ENCODE measurements at places on chromosomes 13 and 19.
A peak's percentile ranks its signal among the peaks of the same experiment; 100 is the strongest.

DNA sequence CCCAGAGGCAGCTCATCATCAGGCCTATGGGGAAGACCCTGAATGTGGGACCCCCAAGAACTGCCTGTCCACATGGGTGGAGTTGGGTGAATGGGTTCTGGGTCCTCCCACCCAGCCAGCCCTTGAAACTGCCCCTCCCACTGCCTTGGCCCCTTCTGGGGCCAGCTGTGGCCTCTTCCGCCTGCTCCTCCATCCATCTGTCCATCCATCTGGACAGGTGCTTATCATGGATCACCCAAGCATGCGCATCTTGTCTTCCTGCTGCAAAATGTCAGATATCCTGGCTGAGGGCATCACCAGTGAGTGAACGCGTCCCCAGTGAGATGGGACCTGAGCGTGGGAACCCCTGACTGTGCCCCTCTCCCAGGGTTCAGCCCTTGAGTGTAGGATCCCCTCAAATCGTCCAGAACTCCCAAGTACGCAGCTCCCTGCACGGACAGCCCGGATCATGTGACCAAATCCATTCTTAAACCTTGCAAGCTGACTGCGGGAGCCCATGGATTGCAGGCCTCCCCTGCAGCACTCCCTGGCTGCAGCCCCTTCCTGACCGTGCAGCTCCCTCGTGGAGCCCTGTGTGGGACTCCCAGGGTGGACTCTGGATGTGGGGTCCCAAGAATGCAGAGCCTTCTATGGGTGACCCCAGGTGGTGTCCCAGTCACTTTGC lies 2.0 kb downstream of the STXBP2 start:
- no peak for DNase-seq

DNA sequence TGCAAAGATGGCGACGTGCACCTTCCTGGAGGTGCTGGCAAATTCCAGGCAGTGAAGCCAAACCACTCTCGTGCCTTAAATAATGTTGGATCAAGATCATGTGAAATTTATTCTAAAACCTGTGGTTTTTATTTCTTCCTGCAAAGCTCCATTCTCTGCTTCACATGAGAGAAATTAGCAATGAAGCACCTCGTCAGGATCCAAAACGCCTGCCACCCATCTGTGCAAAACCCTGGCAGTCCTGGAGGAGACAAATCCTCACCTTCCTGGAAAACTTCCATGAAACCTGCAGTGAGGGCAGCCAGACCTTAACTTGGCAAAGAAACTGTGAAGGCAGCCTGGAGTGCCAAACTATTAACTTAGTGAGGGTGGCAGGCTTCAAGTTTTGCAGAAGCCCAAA lies 47.6 kb downstream of the CHST8 start:
- DNase-seq: no peak

GRCh38 chr13:74132776-74133656 lies 1.2 kb downstream of the KLF12 start:
- DNase-seq: peak; percentile 43

- peak; percentile 56 for DNase-seq
Observed at GRCh38 chr19:6828698-6829633, 56.5 kb downstream of the VAV1 start.

DNA sequence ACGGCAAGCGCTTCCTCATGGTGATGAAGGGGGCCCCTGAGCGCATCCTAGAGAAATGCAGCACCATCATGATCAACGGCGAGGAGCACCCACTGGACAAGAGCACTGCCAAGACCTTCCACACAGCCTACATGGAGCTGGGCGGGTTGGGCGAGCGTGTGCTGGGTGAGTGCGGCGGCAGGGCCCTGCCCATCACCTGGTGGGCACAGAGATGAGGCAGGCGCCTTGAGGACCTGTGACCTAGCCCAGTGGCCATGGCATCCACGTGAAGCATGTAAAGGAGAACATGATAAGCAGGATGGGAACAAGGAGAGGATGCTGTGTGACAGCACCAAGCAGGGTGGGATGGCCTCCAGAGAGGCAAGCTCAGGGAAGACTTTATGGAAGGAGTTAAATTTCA lies 18.5 kb downstream of the ATP12A start:
- no peak for DNase-seq

DNA sequence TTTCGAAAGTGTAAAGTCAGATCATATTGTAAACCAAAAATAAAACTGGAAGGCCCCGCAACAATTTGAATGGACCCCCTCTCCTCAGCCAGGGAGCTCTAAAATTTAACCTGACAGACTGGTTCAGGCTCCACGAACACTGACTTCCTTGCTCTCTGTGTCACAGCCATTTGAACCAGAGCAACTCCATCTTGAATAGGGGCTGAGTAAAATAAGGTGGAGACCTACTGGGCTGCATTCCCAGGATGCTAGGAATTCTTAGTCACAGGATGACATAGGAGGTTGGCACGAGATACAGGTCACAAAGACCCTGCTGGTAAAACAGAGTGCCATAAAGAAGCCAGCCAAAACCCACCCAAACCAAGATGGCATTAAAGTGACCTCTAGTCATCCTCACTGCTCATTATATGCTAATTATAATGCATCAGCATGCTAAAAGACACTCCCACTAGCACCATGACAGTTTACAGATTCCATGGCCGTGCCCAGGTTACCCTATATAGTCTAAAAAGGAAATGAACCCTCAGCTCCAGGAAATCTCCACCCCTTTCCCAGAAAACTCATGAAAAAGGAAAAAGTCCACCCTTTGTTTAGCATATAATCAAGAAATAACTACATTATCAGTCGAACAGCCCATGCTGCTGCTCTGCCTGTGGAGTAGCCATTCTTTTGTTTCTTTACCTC lies 43.1 kb downstream of the RFXAP start:
- DNase-seq: no peak

GRCh38 chr19:9700229-9700981 lies 25.5 kb upstream of the ZNF562 start:
- DNase-seq: no peak

DNA sequence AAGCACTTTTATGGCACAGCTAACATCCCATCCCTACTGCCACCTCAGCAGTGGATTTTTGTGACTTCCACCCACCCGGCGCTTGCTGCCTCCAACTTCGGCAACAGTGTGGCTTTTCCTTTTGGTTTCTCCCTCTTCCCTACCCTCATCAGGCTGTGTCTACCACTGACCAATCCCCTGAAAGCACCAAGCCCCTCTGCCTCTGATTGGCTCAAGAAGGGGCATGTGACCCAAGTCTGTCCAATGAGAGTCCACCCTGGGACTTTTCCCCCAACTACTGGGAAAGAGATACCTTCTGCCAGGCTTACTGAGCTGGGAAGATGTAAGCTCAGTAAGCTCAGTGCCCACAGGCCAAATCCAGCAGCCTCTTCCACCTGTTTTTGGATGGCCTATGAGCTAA lies 5.8 kb downstream of the SMIM7 start:
- no peak for DNase-seq

DNA sequence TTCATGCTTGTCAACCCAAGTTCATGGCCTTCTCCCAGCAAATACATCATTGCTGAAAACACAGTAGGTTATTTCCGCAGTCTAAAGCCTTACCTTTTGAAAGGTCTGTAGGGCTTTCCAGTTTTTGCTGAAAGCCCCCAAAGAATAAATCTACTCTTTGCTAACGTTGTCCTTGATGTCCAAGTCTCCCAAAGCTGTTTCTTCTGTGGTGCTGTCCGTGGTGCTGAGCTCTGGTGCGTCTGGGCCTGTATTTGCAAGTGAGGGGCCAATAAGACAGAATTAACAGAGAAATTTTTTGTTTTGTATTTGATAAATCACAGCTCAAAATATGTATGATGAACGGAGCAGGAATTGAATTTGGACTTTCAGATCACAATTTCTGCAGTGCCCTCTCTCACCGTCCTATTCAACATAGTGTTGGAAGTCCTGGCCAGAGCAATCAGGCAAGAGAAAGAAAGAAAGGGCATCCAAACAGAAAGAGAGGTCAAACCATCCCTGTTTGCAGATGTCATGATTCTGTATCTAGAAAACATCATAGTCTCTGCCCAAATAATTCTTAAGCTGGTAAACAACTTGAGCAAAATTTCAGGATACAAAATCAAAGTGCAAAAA lies 9.8 kb upstream of the LGALS16 start:
- peak; percentile 20 for DNase-seq

DNA sequence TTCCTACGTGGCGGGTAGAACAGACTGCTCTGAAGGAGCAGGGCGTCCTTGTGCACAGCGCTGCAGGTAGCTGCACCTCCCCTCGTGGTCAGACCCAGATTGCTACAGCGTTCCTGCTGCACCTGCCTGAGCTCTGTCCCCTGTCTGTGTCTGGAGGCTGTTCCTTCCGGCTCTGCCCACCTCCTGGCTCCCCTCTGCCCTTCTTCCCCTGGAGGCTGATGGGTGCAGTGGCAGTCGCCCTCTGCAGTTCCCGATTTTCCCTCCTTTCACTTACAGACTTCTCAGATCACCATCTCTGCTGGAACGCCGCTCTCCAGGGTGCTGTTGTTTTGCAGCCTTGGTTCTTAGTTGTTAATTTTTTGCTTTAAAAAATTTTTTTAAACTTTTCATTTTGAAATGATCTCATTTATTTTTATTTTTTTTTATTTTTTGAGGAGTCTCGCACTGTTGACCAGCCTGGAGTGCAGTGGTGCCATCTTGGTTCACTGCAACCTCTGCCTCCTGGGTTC lies 53.6 kb downstream of the SMARCA4 start:
- no peak for DNase-seq

DNA sequence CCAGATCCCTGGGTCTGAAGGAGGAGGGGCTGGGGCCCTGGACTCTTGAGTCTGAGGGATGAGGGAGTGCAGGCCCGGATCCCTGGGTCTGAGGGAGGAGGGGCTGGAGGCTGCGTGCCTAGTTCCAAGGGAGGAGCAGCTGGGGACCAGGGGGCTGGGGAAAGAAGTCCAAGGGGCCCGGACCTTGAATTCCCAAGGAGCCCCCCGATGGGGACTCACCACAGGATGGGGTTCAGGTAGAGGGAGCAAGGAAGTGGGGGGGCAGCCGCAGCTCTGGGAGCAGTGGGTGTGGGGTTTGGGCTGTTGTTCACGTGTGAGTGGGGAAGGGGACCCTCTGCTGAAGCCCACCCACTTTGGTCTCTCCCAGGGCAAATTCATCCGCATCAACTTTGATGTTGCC lies 23.1 kb downstream of the MYH14 start:
- DNase-seq: no peak

DNA sequence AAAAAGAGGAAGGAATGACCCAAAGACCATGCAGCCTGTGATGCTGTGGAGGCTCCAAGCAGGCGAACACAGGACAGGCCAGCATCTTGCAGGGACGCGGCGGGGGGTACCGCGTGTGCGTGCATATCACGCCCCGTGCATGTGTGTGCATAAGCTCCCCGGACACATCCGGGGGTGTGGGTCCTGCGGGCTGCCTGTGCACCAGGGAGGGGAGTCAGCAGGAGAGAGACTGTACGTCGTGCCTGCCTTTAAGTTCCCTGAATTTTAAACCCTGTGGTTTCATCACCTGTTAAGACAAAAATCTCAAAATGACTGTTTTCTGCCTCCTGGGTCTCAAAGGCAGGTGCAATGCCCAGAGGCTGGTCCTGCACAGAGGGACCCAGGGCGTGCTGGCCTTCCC lies 16.6 kb downstream of the ADAT3 start:
- DNase-seq: no peak

DNA sequence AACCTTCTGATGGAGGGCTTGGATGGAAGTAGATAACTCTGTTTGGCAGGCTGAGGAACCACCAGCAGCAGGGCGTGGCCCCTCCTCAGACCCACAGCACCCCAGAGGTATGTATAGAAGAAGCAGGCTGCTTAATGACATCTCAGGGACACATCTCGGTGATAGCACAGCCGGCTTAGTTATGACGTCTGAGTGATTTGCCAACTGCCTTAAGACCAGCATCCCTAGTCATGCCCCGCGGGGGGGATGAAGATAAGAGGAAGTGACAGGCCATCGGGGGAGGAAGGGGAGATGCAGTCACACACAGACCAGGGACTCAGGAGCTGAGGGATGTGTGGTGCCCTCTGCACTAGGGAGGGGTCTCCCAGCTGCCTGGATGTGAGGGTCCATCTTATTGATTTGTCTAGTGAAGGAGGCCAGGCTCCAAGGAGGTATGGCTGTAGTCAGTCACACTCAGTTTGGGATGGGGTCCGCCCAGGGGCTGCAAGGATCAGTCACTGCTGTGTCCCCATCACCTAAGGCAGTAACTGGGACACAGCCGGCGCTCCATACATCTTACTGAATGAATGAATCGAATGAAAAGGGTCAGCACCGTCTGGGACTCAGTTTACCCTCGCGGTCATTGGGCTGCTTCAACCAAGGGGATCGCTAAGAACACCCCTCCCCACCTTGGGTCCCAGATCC lies 19.2 kb upstream of the ERCC1 start:
- peak; percentile 45 for DNase-seq

DNA sequence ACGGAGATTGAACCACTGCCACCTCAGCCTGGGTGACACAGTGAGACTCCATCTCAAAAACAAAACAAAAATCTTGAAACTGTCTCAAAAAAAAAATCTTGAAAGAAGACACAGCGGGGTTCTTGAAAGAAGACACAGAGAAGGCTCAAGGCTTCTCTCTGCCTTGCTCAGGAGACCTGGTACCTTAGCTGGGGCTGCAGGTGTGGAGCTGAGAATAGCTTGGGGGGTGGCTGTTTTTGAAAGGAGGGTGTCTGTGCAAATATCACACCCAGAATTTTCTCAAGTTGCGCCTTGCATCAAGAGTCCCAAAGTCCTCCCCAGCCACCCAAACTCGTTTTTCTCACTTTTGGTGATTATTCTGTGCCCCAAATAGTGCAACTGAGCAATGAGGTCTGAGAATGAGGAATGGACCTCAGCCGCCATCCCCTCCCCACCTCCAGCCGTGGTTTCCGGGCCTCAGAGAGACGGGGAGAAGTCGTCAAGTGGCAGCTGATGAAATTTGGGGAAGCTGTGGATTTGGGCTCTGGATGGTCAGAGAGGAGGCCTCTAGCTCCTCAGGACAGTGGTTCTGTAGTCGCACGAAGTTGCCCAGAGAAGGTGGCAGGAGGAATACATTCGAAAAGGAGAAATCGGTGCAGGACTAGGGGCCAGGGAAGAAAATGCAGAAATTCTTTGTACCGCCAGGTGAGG lies 8.8 kb downstream of the S1PR2 start:
- DNase-seq: no peak

- peak; percentile 74 for DNase-seq
Observed at GRCh38 chr19:55080121-55080967, 4.7 kb downstream of the EPS8L1 start.

- DNase-seq: peak; percentile 90
Observed at GRCh38 chr19:41945135-41945766, 13.9 kb downstream of the RABAC1 start.

GRCh38 chr19:35670686-35671085 lies 4.4 kb downstream of the UPK1A start:
- DNase-seq: no peak

DNA sequence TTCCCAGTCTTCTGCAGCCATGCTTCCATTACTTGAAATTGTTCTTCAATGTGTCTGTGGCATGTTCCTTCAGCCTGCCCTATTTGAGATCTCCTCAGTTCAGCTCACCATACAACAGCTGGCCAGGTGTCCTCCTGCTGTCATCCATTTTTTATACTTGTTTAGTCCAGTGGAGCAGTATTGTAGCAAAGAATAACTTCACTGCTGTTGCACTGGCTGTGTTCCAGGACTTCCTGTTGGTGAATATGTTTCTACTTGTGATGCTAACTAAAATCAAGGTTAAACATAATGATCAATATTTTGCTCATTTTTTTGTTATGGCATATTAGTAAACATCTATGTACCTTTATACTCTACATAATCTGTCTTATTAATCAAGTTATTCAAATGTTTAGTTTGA lies 1394.1 kb downstream of the PCDH9 start:
- DNase-seq: no peak

- no peak for DNase-seq
Observed at GRCh38 chr19:2549701-2550191, 73.8 kb downstream of the GADD45B start.
